ENCODE measurements at places on chromosomes 5 and 9.

GRCh38 chr5:76701298-76701697 lies 14.6 kb upstream of the F2R start:
- no peak for DNase-seq

GRCh38 chr9:89956907-89957306 lies 352.1 kb downstream of the GADD45G start:
- no peak for DNase-seq

GRCh38 chr5:102591650-102592049 lies 92.8 kb upstream of the SLCO6A1 start:
- DNase-seq, result no peak

- DNase-seq, result no peak
Measured at GRCh38 chr9:88722753-88723152, 187.8 kb downstream of the NXNL2 start.

- no peak for DNase-seq
Measured at GRCh38 chr5:159864885-159865691, 51.2 kb upstream of the ADRA1B start.

GRCh38 chr9:95508968-95509850 lies 7.6 kb downstream of the PTCH1 start:
- no peak for DNase-seq

GRCh38 chr9:6645355-6646292 lies at the start of gene GLDC:
Gene GLDC, minus strand, starts transcription at chr9:6645729. Its CDS starts 230 bp downstream, at chr9:6645499.
- DNase-seq, result peak; percentile 4

DNA sequence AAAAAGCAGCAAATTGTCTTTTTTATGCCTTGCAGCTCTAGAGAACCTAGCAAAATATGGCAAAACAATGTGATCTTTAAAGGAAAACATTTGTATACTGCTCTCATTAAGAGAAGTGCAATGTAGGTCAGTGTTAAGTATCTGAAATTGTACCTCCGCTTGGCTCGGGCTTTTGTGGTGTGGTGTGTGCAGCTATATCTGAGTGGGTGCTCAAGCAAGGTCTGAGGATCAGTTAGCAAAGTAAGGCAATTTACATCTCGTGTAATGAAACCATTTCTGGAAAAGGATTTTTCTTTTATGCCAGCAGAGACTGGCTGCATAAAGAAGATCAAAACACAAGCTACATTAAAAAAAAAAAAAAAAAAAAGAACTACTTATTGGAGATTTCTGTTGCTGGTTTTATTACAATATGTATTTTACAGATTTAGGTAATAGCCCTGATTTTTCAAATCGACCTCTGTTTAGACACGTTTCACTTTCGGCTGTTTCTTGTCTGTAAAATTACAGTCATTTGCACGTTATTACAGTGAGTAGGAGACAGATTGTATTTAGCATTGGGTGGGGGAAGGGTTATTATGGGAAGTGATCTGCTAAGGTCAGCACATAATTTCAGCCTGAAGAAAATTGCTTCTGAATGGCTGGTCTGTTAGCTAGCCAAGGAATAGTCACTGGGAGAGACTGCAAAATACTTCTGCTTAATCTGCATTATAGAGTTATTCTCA lies 7.9 kb upstream of the ZNF608 start:
- no peak for DNase-seq

DNA sequence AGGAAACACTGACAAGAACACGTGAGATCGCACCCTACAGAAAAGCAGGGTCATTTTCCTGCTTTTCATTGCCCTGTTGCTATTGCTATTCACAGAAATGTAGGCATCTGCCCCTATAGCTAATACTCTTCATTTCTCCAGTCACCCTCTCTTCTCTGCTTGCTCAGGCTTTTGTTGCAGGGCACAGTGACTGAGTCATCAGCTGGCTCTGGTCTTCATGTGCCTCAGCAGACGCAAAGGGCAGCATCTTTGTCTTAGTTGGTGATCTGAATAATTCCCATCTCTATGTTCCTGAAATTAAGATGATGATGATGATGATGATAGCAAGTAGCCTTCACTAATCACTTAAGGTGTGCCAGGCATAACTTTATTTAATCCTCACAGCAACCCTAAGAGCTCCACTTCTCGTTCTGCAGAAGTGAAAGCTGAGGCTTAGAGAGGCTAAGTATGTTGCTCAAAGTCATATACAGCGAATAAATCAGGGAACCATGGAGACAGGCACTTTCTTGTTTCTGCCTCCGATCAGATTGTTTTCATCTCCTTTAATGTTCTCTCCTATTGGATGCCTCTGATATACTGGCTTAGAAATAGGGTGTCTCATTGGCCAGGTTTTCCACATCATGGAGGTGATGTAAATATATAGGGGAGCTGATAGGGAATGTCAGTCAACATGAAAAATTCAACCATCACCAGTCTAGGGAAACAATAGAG lies 133.0 kb upstream of the STK32A start:
- no peak for DNase-seq

DNA sequence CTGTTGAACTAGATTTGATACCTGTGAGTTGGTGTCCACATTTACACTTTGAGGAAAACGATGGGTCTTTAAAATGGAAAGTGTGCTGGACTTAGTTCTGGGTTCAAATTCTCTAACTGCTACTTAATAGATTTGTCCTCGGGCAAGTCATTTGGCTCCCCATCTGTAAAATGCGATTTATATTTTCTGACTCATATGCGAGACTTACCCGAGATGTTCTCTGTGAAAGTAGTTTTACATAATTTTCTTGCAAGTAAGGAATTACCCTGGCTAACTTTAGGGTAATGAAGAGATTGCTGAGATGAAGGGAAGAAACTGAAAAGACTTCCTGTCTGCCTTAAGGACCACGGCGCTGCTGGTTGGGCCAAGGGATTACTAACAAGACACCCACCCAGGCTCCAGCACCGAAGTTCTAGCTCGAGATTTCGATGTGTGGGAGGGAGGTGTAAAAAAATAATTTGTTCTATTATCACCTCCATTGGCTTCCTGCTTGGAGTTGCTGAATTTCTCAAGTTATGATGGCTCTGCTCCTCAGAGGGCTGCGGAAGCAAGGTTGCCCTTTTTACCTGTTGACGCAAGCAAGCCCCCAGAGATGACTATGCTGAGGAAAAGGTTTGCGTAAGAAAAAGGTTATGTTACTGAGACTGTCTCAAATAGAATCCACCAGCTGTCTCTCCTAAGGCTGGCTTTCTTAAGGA lies 24.1 kb downstream of the PCSK1 start:
- DNase-seq, result no peak

GRCh38 chr9:20838218-20838617 lies 154.2 kb downstream of the FOCAD start:
- DNase-seq, result no peak

DNA sequence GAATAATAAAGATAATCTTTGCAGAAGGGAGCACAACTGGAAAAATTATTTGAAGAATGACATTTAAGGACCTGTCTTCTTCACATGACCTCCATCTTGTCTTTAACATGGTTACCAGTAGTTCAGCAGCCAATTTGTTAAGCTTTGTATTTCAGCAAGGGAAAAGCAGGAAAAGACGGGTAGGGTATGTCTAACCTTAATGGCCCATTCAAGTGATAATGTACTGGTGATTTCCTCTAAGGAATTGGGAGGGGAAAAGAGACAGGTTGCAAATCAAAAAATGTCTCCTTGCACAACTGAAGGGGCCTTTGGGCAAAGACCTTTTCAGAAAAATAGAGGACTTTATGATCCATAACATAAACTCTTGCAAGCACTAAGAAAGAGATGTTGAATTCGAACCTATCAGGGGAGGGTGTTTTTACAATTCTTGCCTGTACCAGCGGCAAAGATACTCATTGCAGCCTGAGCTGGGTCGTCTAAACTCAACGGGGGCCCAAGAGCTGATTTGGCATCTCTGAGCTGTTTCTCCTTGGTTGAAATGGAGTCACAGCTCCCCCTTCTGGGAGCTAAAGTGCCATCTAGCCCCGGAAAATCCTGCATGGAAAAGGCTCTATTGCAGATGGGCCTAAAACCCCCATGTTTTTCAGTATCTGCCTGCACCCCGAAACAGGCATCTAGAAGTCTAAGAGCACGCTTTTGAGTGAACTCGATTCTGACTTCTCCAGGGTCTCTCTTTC lies 3.8 kb downstream of the BRINP1 start:
- DNase-seq, result no peak

- no peak for DNase-seq
Measured at GRCh38 chr5:128815201-128815600, 150.1 kb upstream of the SLC27A6 start.

GRCh38 chr5:80198399-80198798 lies 57.4 kb downstream of the SERINC5 start:
- no peak for DNase-seq

GRCh38 chr5:135204151-135204600 lies 170.1 kb upstream of the PITX1 start:
- DNase-seq, result no peak

DNA sequence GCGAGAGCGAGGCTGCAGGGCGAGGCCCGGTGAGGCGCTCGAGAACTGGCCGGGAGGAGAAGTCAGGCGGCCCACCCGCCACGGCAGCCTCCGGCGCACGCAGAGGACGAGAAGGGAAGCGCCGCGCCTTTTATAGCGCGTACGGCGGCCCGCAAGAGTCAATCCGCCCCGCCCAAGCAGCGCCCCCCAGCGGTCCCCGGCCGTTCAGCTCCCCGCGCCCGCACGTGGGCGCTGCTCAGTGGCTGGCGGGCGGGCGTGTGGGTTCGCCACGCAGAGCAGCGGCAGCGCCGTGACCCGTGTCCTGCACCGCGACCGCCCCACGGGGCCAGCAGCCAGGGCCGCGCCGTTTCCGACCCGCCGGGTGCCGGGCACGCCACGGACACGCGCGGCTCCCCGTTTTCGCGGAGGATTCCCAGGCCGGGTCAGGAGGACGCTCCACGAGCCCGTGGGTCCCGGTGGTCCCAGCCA lies 14.6 kb downstream of the LCN10 start:
- peak; percentile 86 for DNase-seq

DNA sequence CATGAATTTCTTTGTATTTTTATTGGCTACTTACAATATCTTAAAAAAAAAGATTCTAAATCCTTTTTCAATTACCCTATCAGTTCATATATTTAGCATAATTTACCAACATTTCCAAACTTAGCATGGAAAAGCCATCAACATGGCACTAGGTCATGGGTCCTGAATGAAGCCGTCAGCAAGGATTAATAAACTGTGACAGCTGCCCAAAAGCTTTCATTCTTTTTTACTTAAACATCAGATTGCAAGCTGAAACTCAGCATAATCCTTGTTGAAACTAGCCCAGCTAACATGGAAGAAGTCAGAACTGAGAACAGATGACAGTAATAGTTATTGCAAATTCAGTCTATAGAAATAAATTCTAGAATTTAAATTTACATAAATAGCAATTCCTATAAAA lies 209.8 kb downstream of the ADAMTS6 start:
- no peak for DNase-seq

- DNase-seq, result no peak
Measured at GRCh38 chr5:1757511-1757910, 42.1 kb downstream of the MRPL36 start.

- DNase-seq, result no peak
Measured at GRCh38 chr9:106467113-106467864, 395.7 kb upstream of the ZNF462 start.

GRCh38 chr5:127744241-127744640 lies 41.0 kb downstream of the CCDC192 start:
- DNase-seq, result no peak

GRCh38 chr9:7783635-7784063 lies 15.9 kb downstream of the DMAC1 start:
- DNase-seq, result no peak

GRCh38 chr9:18909140-18910018 lies 123.6 kb downstream of the SAXO1 start:
- no peak for DNase-seq

DNA sequence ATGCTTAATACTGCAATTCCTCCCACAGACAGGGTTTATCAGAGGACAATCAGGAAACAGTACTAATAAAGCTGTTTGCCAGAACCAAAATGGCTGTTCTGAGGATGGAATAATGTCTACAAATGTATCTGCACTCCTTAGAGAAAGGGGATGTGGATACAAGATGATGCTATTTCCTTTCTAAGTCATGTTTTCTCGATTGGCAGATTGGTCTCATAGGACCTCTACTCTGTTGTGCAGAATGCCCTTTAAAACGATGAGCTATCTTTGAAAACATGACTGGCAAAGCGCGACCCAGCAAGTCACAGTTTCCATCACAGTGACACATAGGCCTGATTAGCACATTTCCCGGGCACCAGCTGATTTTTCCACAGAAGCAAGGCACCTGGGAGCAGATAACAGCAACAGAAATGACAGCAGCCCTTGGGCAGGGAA lies 54.0 kb downstream of the AOPEP start:
- no peak for DNase-seq

- no peak for DNase-seq
Measured at GRCh38 chr5:174715804-174716203, 8.6 kb upstream of the MSX2 start.

- DNase-seq, result no peak
Measured at GRCh38 chr5:173236531-173237142, 1.6 kb upstream of the NKX2-5 start.

DNA sequence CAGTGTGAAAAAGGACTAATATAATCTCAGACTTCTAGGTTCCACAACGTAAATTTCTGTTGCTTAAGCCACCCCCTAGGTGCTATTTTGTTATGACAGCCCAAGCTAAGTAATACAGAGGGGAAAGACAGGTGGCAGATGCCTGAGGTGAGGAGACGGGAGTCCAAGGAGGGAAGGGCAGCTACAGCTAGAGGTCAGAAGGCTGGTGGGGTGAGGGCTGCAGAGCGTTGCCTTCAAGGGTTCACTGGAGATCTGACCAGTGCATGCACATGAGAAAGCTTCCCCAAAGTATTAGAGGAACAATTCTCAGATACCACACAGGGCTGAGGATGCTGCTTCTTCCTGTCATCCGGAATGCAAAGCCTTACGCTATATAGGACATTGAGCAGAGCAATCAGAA lies 104.7 kb upstream of the IRX4 start:
- DNase-seq, result no peak

GRCh38 chr5:113663879-113664541 lies 150.5 kb downstream of the YTHDC2 start:
- DNase-seq, result no peak

- DNase-seq, result no peak
Measured at GRCh38 chr9:16213781-16214515, 656.5 kb downstream of the BNC2 start.

GRCh38 chr9:130927338-130927737 lies 11.7 kb downstream of the FIBCD1 start:
- no peak for DNase-seq

DNA sequence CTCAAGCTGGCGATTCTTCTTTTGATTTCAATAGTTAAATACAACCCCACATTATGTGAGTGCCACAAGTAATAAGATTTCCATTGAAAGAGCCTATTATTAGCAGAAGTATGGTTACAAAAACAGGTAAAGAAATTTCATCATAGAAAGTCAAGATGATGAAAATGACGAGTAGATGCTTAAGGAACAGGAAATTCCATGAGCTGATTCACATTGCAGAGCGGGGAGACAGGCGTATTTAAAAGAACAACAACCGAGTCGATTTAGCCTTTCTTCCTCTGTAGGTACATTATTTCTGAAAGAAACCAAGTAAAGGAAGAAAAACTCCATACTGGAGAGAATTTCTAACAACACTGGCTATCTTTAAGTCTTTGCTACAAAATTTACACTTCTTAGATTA lies 310.4 kb downstream of the SLF1 start:
- no peak for DNase-seq

- no peak for DNase-seq
Measured at GRCh38 chr9:3875361-3876132, 349.7 kb upstream of the RFX3 start.
